ENCODE measurements at places on chromosomes 1 and 21.

DNA sequence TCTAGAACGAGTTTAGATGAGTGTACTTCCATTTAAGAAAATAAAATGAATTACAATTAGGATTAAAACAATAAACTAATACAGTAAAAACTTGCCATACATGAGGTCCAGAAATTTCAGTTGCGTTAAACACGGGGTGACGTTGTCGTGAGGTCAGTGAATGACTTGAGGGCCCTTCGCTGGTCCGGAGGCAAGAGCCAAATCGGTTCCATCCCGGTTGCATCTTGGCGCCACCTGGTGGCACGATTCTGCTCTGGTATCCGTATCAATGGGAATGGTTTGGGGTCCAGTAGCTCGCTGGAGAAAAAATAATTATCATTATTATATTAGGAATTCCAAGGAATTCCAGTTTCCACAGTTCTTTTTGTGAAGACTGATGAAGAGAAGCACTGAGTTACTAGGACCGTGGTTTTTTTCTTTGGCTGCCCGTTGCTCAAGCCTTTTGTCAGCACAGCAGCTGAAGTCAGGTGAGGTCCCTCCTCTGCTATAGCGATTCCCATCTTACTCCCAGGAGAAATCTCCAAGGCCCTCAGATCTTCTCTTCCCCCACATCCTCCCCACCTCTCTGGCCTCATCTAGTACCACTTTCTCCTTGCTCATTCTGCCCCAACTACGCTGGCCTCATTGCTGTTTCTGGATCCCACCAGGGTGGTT is 161.4 kb downstream of the SLC35F3 start:
- DNase-seq, result peak; percentile 38

GRCh38 chr1:3481836-3482375 is 27.4 kb downstream of the ARHGEF16 start:
- DNase-seq, result no peak

- no peak for DNase-seq
These were observed 28.1 kb upstream of the SDC3 start for GRCh38 chr1:30936541-30937171.

GRCh38 chr1:55547405-55547804 is 332.2 kb upstream of the USP24 start:
- DNase-seq, result no peak

GRCh38 chr1:17535300-17535936 is 4.1 kb upstream of the ARHGEF10L start:
- no peak for DNase-seq

DNA sequence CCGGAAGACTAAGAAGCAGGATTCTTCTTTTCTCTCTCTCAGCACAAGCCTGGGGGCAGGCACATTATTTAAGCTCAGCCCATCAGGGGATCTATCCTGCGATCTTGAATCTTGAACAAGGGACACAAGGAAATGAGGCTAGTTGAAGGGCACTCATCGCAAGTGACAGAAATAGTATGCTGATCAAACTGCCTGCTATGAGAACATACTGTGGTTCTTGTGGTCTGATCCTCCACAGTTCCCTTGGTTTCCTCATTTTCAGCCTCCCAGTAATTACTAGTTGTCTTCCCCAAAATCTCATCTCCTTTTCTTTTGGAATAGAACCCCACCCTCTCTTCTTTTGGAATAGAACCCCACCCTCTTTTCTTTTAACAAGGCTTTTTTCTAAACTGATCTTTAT is 6.5 kb downstream of the ANKRD45 start:
- DNase-seq, result no peak

GRCh38 chr1:245984390-245985155 is 522.5 kb downstream of the SMYD3 start:
- no peak for DNase-seq

GRCh38 chr1:204104331-204105130 is 31.6 kb downstream of the SOX13 start:
- no peak for DNase-seq

DNA sequence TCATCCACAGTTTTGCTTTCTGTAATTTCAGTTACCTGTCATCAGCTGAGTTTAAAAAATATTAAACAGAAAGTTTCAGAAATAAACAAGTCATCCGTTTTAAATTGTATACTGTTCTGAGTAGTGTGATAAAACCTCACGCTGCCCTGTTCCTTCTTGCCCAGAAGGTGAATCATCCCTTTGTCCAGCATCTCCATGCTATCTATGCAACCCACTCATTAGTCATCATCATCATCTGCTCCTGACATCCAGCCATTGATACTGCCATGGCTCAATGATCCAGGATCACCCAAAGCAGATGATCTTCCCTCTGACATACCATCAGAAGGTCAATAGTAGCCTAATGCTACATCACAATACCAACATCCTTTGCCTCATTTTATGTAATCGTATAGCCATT is 198.3 kb downstream of the SLC44A5 start:
- DNase-seq, result no peak
